Stimulated activated CD4-positive, alpha-beta T cell treated with anti-CD3 and anti-CD28 coated beads, Interleukin-2, amount 100 ng/mL, for 4 hours (primary cell): ENCODE measurements at places on chromosomes 6 and 20.
A peak's percentile ranks its signal among the peaks of the same experiment; 100 is the strongest.

DNA sequence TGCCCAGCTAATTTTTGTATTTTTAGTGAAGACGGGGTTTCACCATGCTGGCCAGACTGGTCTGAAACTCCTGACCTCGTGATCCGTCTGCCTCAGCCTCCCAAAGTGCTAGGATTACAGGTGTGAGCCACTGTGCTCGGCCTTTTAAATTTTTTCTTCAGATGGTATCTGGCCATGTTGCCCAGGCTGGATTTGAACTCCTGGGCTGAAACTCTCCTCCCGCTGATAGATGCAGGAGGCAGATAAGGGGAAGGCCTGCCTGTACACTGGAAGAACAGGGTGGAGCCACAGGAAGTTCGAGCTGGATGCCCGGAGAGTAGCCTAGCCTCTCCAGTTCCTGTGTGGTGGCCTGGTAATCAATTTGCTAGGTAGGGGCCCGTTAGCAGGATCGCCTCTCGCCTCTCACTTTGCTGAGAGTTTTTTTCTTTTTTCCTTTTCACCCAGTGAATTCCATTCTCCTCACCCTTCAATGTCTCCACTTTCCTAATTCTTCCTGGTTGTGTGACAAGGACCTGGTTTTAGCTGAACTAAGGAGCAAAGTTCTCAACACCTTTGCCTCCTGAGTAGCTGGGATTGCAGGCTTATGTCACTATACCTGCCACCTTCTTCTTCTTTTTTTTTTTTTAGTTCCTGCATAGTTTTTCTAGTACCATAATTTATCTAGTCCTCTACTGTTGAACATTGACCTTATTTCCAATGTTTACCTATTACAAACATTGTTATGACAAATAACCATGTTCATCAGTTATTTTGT, 19.4 kb upstream of the ITCH start:
- DNase-seq = no peak

GRCh38 chr20:62025832-62026563, 39.7 kb downstream of the TAF4 start:
- no peak for DNase-seq

GRCh38 chr20:34558320-34559218, at the start of gene MAP1LC3A:
Gene MAP1LC3A (plus strand): TSS chr20:34558718. CDS start chr20:34558869, 151 bp downstream.
- peak; percentile 91 for DNase-seq

DNA sequence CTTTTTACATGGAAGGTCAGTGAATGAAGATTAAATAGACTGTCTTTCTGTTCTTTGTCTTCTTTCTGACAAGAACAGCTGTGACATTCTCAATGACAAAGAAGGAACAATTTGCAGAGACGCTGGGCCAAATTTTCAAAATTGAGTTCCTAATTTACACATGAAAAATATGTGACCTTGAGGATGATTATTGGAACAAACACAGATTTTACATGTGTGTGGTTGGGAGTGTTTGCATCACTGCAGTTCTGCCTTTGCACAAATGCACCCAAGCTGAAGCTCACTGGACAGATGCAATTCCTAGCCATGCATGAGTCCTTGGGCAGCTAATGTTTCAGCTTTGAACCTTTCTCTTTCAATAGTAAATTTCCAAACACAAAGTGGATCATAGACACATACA, 350.8 kb downstream of the QKI start:
- DNase-seq = no peak

DNA sequence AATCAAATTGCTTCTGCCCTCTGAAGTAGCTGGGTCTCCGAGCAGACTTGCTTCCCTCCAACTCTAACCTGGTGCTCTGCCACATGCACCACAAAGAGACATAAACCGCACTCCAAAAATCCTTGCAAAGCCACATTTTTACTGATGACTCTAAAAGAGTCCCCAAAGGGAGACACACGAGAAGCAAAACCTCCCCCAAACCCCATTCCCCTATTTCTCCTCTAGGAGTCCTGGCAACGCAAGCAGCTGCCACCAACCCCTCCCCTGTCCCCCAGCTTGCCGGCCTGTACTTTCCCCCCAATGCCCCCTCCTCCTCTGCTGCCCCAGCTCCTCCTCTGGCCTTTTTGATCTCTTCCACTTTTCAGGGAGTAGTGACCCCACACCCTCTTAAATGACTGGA, 180.1 kb upstream of the ARID1B start:
- DNase-seq = no peak

GRCh38 chr6:15977050-15977449, 151.8 kb upstream of the MYLIP start:
- no peak for DNase-seq

DNA sequence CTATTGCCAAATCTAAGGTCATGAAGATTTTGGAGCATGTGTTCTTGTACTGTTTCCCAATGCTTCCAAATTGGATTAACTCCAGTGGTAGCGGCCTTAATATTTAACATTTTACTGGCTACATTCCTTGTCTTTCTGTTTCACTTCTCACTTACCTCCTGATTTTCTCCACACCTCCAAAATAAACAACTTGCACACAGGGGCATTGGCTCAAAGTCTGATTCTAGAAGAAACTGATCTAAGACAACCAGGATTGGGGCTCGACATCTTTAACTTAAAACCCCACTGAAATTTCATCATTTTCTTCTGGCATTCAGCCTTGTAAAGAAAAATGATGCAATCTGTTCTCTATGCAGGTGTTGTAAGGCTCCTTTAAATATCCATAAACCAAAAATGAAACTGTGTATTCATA, 557.9 kb upstream of the ID4 start:
- DNase-seq = no peak

DNA sequence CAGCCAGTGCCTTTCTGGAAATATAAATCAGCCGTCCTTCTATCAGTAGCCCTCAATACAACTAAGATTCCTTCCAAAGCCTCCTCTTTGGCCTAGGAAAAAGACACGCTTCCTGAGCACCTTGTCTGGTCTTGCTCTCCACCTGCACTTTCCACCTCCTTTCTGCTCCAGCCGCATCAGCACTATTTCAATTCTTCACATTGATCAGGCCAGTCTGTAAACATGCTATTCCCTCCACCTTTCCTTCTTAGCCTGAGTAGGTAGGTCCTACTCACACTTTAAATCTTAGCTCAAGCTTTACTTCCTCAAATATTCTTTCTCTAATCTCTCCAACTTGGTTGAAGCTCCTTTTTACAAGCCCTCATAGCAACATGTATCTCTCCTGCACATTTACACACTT, 11.4 kb downstream of the RANBP9 start:
- no peak for DNase-seq

DNA sequence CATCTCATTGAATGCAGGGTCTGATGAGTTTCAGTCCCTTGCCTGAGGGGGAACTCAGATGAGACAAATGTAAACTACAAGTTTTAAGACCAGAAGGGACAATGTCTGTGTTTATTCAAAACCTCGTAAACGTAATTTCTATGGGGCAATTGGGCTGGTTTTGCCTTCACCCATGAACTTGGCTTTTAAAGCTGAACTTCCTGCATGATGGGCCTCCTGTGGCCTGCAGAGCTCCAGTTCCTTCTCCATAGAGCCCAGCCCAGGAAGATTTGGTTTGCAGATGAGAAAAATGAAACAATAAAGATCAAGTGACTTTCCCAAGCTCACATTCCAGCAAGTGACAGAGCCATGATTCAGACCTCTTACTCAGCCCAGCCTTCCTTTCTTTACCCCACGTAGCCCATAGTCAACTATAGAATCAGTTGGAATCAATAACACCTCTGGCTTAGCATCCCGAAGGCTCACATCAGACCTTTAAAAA, 612.3 kb downstream of the UTRN start:
- no peak for DNase-seq

DNA sequence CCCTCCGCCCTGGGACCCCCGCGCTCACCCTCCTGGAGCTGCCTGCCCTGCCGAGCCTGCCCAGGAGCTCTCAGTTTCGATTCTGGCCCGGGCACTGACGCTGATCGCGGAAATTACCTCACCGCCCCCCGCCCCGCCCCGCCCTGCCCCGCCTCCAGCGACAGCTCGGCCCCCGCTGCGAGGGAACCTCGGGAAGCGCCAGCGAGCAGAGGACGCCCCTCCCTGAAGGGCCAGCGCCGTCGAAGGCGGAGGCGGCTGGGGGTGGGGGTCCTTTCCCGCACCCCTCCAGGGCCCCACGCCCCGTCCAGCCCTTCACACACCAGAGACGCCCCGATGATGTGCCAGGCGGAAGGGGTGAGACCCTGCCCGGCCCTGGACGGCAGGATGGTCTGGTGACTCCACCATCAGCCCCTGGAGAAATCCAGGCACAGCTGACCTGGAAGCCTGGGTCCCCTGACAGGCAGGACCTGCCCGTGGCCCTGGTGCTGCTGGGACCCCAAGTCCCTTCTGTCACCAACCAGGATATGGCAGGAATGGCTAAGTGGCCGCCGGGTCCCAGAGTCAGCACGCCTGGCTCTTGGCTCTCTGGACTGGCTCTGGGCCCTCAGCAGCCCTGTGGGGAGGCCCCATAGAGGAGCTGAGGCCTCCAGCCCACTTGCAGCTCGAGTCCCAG, at the start of gene HELZ2:
Gene HELZ2 (minus strand): TSS at position 84 of the 673 bp plus-strand sequence. CDS start 1,854 bp downstream, outside the sequence.
- DNase-seq = peak; percentile 71

DNA sequence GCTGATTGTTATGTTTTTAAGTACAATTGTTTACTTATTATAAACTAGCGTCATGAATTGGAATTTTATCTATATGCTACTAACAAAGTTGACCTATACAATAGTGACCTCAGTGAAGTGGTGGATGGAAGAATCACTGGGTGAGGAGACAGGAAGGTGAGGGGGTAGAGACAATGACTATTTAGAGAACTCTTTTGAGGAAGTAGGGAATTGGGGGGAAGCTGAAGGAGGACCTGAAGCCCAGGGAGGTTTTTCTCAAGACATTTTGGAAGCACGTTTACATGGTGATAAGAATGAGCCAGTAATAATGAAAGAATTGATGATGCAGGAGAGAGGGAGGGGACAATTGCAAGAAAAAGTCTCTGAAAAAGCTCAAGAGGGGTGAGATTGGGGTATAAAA, 96.4 kb downstream of the RPS12 start:
- DNase-seq = no peak

DNA sequence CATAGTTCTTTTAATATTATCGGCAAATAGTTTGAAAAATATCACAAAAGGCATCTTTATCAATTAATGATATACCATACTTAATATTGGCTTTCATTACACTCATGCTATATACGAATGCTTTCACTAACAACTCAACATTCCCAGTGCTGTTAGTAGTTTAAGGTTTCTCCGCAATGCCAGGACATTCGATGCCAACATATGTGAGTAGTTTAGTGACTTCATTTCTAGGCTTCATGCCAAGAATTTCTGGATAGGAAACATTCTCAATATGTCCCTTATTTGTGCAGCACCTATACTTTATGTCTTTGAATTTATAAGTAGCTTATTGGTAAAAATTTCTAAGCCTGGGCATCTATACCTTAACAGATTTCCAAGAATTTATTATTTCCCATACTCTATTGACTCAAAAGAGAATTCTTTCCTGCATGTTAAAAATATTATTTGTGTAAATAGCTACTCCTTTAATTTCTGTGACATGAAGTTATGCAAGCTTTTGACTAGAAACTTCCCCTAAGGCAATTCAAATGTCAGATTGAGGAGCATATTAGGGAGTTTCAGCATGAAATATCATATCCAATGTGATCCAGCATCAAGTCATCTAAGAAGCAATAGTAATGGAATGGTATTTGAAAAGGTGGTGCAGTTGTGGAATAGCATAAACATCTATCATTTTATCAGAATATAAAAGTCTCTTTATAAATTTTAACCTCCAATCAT, 236.0 kb upstream of the STXBP5 start:
- no peak for DNase-seq

DNA sequence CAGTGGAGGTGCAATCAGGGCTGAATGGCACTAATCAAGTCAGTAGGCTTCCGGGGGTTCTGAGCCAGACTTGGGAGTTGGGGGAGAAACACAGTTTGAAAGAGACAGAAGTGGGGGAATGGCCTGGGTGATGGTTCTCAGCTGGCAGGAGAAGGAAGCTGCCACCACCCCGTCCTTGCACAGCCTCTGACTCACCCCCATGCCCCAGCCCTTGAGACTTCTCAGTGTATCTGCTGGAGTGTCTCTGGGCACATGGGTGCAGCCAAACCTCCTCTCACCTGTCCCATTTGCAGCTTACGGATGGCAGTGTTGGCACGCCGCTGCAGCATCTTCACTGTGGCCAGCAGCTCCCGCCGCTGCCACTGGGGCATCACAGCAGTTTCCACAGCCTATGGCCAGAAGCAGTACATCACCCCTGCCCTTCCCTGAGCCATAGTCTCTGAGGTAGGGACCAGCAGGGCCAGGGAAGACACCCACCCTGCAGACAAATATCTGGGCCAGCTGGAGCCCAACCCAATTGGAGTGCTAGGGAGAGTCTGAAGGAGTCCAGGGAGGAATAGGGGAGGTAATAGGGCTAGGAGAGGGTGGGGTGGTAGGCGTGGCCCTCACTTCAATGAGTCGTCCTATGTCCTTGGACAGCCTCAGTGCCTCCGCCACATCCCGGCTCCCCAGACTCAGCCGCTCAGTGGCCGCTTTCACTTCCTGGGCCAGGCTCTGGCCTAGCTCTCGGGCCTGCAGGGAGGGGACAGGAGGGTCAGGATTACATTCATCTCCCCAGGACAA, 11.2 kb downstream of the AARS2 start:
- DNase-seq = no peak

DNA sequence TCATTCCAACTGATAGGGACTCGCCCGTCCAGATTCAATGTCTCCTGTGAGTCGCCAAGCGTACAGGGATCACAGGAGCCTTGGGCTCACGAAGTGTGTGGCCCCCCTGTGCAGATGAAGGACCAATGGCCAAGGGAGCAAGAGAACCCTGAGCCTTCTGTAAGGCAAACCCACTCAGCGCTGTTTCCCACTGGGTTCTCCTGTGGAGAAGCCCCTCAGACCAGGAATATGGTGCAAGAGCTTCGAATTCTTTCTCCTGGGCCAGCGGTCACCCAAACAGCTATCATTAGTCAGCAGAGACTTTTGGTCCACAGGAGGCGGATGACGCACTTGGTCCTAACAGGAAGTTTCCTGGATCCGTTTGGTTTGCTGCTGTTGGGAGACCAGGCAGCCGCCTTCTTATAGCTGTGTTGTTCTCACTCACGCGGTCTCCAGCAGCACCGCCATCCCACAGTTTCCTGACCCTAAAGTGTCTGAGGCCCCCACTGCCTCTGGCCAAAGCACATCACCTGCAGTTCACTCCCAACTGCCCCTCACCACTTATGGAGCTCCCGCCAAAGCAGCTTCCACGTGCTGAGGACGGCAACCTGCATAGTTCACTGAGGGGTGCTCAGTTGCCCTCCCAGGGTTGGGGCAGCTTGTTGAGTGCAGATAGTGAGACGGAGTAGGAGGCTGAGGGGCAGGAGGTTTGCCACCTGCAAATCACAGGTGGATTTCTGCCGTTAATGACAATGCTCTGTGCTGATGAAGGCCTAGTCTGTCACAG, 268.6 kb downstream of the ERMARD start:
- no peak for DNase-seq

DNA sequence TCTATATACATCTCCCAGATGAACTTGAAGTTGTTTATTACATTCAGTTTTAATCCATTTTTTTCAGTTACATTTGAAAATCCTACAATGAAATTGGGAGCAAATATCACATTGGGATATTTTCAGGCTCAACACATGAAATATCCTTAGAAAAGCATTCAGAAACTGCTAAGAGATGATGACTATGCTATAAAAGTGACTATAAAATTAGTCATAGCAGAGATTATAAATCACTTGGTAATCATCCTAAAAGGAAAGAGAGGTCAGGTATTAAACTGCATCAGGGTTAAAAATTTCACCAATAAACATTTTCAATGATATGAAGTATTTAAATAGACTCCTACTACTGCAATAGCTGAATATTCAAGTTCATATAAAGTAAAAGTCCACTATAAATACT, 987.7 kb downstream of the GRIK2 start:
- DNase-seq = no peak
